ENCODE measurements at places on chromosomes 2 and 18. TPM values are rescaled to one million over a fixed set of nuclear protein-coding genes. Genes with fewer than 3 reads are reported as not detected.

DNA sequence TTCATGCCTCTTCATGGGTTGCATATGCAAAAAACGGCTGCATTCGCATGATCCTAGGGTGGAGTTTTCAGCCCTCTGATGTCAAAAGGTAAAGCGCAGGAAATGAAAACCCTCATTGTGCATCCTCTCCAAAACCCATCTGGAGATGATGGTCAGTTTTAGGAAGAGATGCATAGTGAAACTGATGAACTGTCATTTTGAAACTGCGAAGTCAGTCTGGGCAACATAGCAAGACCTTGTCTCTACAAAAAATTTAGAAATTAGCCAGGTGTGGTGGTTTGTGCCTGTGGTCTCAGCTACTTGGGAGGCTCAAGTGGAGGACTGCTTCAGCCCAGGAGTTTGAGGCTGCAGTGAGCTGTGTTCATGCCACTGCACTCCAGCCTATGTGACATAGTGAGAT, 2.5 kb upstream of the TTLL4 start:
- no peak for DNase-seq

GRCh38 chr2:201924453-201924852, 109.2 kb upstream of the FZD7 start:
- no peak for DNase-seq

- DNase-seq = peak; percentile 53
Observed at GRCh38 chr2:239257511-239257937, 143.3 kb downstream of the HDAC4 start.

DNA sequence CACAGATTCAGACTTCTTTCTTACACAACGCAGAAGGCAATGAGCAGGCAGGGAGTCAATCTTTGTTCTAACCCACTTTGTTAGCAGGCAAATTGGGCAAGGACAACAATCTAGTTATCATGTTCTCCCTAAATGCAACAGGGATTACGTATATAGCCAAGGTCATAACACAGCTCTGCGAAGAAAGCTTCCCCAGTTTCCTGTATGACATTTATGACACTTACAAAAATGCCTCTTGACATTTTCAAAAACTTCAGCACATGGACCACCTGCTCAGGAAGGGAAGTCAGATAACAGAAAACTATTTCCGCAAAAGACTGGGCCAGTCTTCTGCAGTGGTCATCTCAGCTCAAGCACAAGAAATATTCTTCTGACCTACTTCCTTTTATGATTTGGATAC, 106.1 kb downstream of the IRS1 start:
- no peak for DNase-seq

The DHRS9 gene
- 2.0 TPM for total RNA-seq

The IL36A gene
- not detected for total RNA-seq

The INHBB gene
- not detected for total RNA-seq

Measured in activated naive CD4-positive, alpha-beta T cell treated with anti-CD3 and anti-CD28 coated beads for 36 hours (primary cell).